ENCODE measurements at places on chromosomes 3 and 15. TPM values are rescaled to one million over a fixed set of nuclear protein-coding genes. Genes with fewer than 3 reads are reported as not detected.

Gene TM4SF18
- 150 TPM for total RNA-seq

Gene SLCO2A1
- total RNA-seq = 7.9 TPM

Gene SLC15A2
- total RNA-seq = 0.20 TPM

Gene RNF123
- total RNA-seq = 14.8 TPM

Gene SNRK
- 108 TPM for total RNA-seq

Gene KBTBD12
- total RNA-seq = not detected

Data from lung microvascular endothelial cell (primary cell).